ENCODE measurements at places on chromosomes 1 and 21. TPM values are rescaled to one million over a fixed set of nuclear protein-coding genes. Genes with fewer than 3 reads are reported as not detected.
A peak's percentile ranks its signal among the peaks of the same experiment; 100 is the strongest.

- DNase-seq = no peak
Observed at GRCh38 chr1:156493154-156493631, 7.4 kb downstream of the MEF2D start.

- DNase-seq = no peak
Observed at GRCh38 chr1:4685523-4685865, 31.1 kb downstream of the AJAP1 start.

- DNase-seq = no peak
Observed at GRCh38 chr1:152084853-152085252, 4.0 kb downstream of the TCHHL1 start.

DNA sequence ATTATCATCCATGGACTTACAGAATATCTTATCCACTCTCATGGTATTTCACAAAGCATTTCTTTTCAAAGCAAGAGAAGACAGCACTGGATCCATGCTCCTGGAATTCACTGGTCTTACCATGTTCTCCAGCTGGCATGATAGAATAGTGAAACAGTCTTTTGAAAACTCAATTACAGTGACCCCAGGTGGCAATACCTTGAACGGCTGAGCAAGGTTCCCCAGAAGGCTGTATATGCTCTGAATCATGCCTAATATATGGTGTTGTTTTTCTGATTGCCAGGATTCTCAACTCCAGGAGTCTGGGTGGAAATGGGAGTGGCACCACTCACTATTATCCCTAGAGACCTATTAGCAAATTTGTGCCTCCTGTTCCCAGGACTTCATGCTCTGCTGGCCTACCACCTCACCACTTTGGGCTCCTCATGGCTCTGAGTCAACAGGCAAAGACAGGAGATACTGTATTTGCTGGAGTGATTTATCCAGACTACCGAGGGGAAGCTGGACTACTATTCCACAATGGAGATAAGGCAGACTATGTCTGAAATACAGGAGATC lies 87.6 kb downstream of the CATSPERE start:
- DNase-seq = no peak

The SMCP gene
- total RNA-seq = not detected

The FCRL4 gene
- not detected for total RNA-seq

- no peak for DNase-seq
Observed at GRCh38 chr1:200139661-200140250, 112.2 kb downstream of the NR5A2 start.

DNA sequence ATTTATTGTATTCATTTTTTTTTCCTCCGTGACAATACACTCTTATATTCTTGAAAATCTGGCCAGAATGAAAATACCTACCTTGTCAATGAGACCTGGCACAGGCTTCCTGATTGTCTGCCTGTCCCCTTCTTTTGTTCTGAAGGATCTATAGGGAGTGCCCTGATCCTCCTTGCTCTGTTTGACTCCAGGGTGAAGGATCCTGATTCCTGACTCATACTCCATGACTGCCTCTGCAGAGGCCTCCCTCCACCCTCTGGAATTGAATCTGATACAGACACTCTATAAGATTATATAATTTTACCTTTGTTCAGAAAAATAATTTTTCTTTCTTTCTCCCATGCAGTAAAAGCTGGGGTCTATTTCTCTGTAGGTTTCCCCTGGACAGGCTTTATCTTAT lies 116.2 kb downstream of the HMCN1 start:
- DNase-seq = no peak

DNA sequence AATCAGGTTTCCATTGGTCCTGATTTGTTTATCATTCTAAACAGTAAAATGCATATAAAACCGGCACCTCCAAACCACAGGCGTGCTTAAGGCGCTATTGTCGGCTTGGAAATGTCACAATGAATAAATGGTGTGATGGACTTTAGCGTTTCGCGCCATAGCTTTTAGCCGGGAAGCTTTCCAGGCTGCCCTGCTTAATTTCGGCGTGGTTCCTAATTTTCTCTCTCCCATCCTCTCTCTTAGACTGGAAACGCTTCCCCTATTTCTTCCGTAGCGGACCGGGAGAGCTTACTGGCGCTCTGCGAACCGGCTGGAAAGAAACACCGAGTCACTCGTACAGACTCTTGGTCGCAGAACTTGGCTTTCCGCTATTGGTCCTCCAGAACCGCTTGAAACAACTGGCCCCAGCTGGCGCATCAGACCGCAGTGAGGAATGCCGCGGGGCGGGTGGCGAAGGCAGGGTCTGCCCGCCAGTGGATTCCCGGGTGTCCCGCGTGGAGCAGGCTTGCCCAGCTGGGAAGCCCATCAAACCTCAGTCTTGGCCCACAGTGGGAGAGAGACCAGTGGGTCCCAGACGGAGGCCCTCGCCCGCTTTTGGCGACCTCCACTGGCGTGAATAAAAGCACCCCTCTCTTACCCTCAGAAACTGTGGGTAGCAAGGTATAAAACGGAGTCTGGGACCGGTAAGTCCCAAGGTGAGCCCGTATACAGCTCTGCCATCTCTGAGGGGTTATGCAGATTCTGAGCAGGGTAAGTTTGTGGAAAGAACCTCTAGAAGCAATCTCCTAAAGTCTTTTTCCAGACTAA lies 4.0 kb upstream of the LHX8 start:
- no peak for DNase-seq

- DNase-seq = no peak
Observed at GRCh38 chr1:108645564-108646184, 15.2 kb downstream of the HENMT1 start.

DNA sequence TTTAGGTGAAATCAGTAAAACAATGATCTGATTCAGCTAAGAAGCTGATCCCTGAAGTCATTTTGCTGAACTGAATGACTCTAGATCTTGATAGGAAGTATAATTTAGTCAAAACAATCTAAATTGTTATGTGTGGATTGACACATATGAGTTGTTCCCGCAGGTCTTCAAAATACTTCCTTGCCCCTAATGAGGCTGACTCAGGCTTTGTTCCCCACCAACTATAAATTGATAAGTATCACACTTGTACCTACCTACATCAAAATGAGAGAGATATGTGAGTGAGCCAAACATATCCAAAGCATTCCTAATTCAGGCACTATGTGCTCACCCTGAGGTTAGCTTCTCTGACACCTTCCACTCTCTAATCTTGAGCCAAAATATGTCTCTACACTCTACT lies 507.1 kb downstream of the PLPP3 start:
- DNase-seq = no peak

GRCh38 chr1:218917656-218918055 lies 256.0 kb upstream of the LYPLAL1 start:
- DNase-seq = no peak

- peak; percentile 13 for DNase-seq
Observed at GRCh38 chr1:94807742-94808491, 12.2 kb upstream of the SLC44A3 start.

The EFHD2 gene
- 85.2 TPM for total RNA-seq

The KCNA3 gene
- total RNA-seq = 24.0 TPM

The SPRR1B gene
- total RNA-seq = not detected

The NIT1 gene
- total RNA-seq = 47.5 TPM

GRCh38 chr1:8443558-8444194 lies 125.8 kb downstream of the SLC45A1 start:
- no peak for DNase-seq

DNA sequence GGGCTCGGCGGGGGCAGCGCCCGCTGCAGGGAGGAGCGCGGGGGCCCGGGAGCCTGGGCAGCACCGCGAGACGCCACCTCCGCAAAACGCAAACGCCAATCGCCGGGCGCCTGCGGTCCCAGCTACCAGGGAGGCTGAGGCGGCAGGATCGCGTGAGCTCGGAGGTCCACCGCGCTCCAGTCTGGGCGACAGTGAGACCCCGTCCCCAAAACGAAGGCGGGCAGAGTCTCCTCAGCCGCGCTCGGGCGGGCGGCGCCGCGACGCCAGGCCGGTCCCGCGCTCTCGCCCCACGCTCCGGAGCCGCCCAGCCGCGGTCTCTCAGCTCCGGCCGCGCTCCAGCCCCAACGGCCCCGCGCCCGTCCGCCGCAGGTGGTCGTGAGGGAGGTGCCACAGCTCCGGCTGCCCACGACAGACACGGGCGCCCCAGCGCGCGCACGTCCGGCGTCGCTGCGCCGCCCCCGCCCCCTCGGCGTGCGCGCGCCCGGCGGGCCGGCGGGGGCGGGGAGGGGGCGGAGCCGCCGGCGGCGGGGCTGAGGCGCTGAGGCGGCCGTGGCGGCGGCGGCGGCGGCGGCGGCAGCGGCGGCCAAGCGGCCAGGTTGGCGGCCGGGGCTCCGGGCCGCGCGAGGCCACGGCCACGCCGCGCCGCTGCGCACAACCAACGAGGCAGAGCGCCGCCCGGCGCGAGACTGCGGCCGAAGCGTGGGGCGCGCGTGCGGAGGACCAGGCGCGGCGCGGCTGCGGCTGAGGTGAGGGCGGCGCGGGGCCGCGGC lies at the start of gene ADARB1:
ADARB1 (plus strand) TSS at position 533 of the 770 bp plus-strand sequence. CDS start 97,077 bp downstream, outside the sequence.
- peak; percentile 58 for DNase-seq

- DNase-seq = no peak
Observed at GRCh38 chr1:199290186-199290585, 651.3 kb downstream of the PTPRC start.

DNA sequence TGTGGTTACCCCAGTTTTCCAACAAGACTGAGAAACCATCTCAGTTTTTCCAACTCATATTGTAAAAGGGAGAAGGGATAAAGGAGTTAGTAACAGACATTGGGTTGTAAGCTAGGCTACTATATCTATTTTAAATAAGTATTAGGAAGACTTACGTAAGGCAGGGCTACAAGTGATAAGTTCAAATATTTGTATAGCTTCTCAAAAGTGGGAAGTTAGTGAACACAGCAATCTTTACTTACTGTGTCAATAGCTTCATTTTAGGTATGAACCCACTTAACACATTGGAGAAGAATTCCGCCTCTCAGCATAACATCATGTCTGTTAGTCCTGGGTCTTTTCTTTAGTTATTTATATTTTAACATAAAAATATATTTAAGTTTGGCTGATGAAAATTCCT lies 320.1 kb downstream of the TPR start:
- no peak for DNase-seq

GRCh38 chr1:242828199-242828598 lies 303.7 kb upstream of the PLD5 start:
- DNase-seq = no peak

The CYP4A11 gene
- not detected for total RNA-seq

The PHACTR4 gene
- 32.1 TPM for total RNA-seq

GRCh38 chr1:56780128-56780750 lies 39.0 kb downstream of the FYB2 start:
- no peak for DNase-seq

DNA sequence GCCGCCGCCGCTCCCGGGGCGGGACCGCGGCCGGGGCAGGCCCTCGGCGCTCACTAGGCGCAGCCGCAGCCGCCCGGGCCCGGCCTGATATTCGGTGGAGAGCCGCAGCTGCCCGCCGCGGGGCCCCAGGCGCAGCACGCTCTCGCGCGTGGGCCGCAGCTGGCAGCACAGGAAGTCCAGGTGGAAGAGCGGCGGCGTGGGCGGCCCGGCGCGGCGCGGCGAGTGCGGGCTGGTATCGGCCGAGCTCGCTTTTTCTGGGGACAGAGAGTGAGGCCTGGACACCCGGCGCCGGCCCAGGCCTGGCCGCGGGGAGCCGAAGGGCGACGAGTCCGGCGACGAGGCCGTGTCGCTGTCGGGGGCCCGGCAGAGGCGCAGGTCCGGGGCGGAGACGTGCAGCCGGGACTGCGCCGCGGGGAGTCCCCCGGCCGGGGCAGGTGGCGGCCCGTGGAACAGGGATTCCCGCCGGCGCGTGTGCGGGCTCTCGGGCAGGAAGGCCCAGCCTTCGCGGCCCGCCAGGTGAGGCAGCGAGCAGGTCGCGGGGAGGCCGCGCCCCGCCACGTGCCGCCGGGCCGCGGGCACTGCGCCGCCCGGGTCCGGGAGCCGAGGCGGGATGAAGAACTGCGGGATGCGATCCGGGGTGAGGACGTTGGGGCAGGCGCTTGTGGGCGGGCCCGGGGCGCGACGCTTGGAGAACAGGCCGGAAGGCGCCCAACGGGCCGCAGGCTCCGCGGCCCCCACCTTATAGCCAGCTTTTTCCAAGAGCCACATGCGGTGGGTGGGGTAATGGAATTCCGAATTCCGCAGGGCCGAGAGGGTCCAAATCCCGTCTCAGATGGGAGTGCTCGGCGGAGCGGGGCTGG lies 1.2 kb downstream of the C2CD4D start:
- no peak for DNase-seq

- DNase-seq = peak; percentile 10
Observed at GRCh38 chr21:17387030-17387617, 125.7 kb upstream of the CXADR start.

DNA sequence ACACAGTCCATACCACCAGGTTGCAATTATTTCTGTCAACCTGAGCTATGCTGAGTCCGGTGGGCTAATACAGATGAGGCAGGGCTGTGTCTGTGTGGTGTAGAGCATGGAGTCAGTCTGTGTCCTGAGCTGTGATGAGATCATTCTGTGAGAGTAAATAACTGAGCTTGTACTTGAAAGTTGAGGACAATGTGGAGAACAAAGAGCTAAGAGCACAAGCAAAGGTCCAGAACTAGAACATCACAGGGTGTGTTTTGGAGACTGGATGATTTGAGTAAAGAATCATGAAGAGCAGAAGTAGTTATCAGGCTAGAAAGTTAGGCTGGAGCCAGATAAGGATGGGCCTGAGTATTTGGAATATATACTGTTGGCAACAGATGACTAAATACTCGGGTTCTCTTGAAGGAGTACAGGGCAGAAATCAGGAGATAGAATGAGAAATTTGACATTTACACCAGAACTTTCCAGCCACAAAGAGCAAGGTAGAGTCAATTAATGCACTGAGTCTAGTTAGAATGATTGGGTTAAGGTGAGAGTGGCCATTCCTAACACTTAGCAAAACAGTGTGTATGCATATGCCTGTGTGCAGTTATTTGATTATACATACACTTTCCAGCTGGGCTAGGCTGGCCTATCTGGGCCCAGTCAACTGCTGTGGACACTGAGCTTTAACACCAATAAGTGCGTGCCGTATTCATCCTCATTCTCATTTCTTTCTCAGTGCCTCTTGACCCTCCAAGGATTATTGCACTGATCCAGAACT lies 48.8 kb downstream of the LEPR start:
- no peak for DNase-seq

- DNase-seq = no peak
Observed at GRCh38 chr1:115314765-115315164, 23.3 kb downstream of the NGF start.

DNA sequence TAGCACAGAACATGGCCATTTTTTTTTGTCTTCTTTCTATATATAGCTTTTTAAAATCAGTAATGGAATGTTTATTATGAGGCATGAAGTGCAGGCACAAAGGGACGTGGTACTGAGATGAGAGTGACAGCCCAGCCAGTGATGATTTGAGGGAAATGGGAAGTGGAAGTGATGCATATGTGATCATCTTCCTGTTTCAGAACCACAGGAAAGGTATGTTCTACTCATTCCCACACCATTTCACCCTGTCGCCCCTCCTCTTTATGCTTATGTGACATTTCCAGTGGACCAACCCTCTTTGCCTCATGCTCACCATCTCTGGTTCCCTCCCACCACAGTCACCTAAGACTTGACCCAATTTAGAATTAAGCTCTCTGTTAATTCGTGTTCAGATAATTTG lies 24.3 kb downstream of the PTGS2 start:
- no peak for DNase-seq

- no peak for DNase-seq
Observed at GRCh38 chr1:116808200-116808847, 54.1 kb downstream of the CD2 start.
